ENCODE measurements at places on chromosomes 4 and X. TPM values are rescaled to one million over a fixed set of nuclear protein-coding genes. Genes with fewer than 3 reads are reported as not detected.

DNA sequence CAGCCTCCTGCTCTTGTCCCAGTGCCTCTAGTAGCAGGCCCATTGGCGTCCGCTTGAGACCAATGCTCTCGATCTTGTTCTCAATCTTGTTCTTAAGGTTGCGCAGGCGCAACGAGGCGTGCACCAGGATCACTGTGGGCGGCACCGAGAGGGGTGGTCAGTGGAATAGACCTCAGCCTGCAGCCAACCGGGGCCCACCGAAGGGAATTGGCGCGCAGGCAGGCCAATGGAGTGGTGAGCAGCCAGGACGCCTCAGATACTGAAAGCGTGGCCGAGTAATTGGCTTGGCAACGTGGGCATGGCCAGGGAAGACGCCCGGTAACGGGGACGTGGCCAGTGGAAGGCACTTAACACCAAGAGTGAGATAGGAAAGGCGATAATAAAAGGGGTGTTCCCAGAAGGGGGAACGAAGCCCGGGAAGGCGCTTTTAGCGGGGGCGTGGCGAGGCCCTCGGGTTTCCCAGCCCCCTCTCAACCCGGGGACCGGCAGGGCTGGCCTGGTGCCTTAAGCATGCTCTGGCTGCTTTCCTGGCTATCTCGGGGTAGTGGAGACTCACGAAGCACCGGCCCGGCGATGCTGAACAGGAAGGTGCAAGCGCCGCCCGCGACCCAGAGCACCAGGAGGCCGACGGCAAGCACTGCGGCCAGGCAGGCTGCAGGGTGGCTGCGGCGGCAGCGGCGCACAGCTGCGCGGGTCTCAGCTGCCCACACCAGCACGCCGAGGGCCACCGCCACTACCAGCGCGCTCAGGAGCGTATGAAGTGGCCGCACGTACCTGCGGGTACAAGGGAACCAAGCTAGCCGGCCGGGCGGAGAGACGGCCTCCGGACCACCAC is 1.7 kb downstream of the PRAF2 start:
- H3K27me3 ChIP-seq, result no peaks in the 10 kb centered on the region
- no peak overlapping the region for H3K27ac ChIP-seq
- H3K36me3 ChIP-seq, result no peaks in the 10 kb centered on the region
- H3K4me3 ChIP-seq, result no peak overlapping the region
- no peaks in the 10 kb centered on the region for H3K4me1 ChIP-seq

PCDH7 gene
- 59.9 TPM for total RNA-seq

TMEM156 gene
- total RNA-seq, result not detected

SPATA18 gene
- 12.3 TPM for total RNA-seq

DNA sequence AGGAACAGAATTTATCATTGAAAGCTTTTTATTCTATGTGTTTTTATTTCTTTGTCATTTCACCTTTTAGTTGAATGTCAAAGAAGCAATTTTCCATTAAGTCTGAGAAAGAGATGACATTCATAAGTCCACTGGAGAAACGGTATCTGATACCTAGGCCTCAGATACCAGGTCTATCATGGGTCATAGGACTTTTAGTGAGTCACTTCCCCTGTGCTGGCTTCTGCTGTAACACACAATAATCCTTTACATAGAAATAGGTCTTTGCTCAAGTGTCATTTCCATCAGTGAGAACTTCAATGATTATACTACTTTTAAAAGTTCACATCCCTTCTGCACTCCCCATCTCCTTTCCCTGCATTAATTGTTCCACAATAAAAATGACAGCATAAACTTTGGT is 125.5 kb upstream of the ARMCX2 start:
- no peaks in the 10 kb centered on the region for H3K36me3 ChIP-seq
- DNase-seq, result no peak
- no peak overlapping the region for H3K27ac ChIP-seq
- no peak overlapping the region for H3K4me3 ChIP-seq
- H3K27me3 ChIP-seq, result no peaks in the 10 kb centered on the region

DNA sequence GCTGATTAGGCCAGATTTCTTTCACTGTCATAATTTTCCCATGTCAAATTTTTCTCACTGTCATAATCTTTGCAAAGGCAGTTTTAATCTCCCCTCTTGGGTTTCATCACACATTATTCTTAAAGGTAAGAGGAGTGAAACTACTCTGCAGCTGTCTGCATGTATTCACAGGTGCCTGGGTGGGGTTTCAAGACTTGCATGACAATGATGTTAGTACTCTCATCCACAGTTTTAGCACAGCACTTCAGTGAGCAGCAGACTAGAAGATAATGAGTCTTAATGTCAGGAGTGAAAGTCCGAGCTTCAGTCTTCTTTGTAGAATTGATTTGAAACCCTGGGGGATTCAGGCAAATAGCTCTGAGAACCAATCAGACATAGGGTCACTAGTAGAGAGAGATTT is 182.5 kb upstream of the GALNT7 start:
- H3K4me1 ChIP-seq, result peaks cover 9% of the 10 kb centered on the region
- no peaks in the 10 kb centered on the region for H3K36me3 ChIP-seq
- no peaks in the 10 kb centered on the region for H3K27me3 ChIP-seq
- no peak overlapping the region for H3K27ac ChIP-seq

ACTRT1 gene
- total RNA-seq, result not detected

DNA sequence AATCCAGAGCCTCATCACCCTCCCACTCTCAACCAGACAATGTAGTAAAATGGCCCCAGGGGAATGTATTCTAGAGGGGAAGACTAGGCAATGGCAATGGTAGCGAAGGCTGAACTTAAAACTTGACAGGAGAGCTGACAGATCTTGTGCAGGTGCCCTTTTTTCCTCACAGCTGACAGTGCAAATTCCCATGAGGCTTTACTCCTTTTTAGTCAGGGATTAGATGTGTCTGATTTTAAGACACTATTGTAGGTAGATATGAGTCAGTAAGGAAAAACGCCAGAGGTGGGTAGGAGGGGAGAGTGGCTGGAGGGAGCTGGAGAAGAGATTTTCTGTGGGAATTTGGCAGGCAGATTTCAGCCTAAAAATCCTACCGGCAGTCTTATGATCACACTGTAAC is 10.7 kb downstream of the CAPN6 start:
- no peaks in the 10 kb centered on the region for H3K27me3 ChIP-seq
- no peaks in the 10 kb centered on the region for H3K36me3 ChIP-seq
- no peaks in the 10 kb centered on the region for H3K4me1 ChIP-seq
- H3K27ac ChIP-seq, result peak overlapping the region; percentile 23
- no peak for DNase-seq

GAGE12H gene
- not detected for total RNA-seq

DNA sequence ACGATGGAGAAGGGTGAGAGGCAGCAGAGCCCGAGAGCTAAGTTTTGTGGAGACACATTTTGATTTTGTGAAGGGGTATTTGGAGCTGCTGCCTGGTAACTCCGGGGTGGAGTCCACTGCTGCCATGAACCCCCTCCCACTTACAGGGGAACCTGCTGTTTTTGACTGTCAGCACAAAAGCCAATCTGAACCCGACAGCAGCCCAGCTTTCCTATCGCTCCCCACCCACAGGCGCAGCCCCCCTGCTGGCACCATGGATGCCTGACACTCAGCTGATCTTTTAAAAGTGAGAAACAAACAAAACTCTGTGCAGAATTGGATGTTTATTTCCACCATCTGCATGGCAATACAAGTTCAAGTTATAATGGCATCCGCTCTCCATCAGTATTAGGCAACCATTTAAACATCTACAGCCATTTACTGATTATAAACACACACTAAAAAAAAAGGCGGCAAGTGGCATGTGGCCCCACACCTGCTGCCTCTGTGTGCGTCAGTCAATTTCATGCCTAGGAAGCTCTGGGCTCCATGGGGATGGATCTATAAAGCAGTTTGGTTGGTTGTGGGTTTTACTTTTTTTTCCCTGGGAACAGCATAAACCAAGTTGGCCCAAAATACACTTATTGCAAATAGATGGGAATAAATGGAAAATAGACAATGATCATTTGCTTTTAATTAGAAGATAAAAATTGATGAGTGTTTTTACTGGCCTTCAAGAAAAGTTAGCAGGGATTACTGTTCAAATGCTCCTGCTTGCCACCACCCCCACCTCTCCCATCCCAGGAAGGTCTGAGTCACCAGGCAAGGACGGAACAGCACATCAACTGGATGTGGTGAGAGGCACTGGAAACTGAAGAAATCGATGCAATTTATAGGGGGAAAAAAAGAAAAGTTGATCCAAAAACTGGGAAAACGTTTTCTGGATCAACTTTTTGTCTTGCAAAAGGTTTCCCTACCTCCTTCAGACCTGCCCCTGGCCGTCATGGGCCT is 46.0 kb downstream of the SEPSECS start:
- no peaks in the 10 kb centered on the region for H3K36me3 ChIP-seq
- no peak overlapping the region for H3K4me3 ChIP-seq

DNA sequence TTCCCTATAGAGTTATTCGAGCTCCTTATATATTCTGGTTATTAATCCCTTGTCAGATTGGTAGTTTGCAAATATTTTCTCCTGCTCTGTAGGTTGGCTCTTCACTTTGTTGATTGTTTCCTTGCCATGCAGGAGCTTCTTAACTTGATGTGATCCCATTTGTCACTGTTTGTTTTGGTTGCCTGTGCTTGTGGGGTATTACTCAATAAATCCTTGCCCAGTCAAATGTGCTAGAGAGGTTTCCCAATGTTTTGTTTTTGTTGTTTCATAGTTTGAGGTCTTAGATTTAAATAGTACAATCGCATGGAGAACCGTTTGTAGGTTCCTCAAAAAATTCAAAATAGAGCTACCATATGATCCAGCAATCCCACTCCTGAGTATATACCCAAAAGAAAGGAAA is 2.3 kb upstream of the SYTL5 start:
- no peaks in the 10 kb centered on the region for H3K4me1 ChIP-seq
- no peak overlapping the region for H3K4me3 ChIP-seq

All from hepatocyte (in vitro differentiated cells).